ENCODE measurements at places on chromosomes 11 and 22.

DNA sequence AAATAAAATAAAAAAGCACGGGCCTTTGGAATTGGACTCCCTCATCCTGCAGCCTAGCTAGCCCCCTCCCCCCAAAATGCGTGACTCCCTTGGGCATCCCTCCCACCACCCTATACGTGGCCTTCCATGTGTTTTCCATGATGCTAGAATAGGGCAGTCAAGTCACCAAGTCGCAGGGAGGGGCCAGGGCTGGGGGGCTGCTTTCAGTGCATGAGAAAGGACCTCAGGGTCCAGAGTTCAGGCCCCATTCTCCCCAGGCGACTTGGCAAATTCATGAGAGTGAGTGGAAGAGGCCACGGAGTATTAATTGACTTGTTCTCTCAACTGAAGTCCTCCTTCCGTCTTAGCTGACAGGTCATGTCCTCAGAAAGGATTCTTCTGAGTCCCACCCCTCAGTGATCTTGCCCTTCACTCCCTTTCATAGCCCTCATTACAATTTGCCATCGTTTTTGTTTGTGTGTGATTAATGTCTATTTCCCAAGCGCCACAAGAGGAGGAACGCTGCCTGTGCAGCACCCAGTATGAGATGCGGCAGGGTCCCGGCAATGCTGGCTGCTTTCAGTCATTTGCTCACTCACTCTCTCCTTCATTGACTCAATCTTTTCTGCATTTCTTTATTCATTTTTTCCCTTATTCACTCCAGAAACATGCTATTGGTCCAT lies 17.4 kb downstream of the LRRC32 start:
- DNase-seq, result no peak

DNA sequence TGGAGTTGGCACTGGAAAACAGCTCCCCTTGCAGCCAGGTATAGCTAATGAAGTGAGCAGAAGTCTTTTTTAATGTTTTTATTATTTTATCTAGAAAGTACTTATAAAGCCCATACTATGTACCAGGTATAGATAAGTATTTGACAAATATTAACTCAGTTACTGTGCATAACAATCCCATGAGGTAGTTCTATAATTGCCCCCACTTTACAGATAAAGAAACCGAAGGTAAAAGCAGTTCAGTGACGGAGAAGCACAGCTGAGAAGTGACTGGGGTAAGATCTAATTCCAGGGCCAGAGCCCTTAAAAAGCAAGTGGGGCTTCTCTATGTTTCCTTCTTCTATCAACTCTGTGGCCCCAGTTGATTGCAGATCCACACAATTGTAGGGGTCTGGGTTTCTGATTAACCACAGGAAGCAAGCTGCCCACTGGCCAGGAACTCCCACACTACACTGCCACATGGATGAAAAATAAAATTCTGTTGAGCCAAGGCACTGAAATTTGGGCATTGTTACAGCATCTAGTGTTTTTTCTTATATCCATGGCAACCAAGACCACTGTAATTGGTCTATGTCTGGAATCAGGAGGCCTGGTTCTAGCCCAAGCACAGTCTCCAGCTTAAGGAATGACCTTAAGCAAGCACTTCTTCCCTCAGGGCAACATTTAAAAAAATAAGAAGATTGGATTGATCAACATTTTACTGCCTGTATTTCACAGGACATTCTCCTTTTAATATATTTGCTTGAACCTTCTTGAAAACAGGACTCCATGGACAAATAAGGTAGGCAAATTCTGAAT lies 55.3 kb upstream of the TEAD1 start:
- DNase-seq, result no peak

GRCh38 chr22:19524170-19525115 lies at the start of gene CLDN5:
CLDN5 (minus strand) TSS chr22:19524410; CDS start chr22:19524255, 155 bp downstream.
- DNase-seq, result no peak

DNA sequence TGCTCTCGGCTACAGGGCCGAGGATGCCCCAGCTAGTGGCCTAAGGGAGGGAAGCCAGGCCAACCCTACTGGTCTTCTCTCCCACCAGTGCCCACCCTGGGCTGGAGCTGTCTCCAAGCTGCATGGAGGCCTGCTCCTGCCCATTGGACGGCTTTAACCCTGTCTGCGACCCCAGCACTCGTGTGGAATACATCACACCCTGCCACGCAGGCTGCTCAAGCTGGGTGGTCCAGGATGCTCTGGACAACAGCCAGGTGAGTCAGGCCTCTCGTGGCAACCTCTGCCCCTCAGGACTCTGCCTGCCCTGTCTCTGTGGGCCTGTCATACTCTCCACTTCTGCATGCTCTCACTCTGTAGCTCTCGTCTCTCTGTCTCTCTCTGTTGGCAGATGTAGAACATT lies 44.1 kb upstream of the TPBGL start:
- DNase-seq, result no peak

DNA sequence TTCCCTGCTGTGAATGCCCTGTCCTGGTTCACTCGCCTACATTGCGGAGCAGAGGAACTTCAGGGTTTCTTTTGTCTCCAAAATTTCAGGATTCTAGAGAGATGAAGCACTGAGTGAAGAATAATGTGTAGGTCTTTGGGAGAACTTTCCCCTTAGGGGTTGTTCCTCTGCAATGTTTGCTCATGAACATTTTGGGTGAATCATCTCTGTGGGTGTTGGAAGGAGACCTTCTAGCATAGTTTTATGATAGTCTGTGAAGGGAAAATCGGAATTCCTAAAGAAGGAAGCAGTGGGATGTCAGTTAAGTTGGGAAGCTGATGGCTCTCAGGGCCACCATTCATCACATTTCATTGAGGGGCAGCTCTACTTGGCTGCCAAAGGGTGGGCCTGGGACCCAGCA lies 64.8 kb downstream of the MIAT start:
- DNase-seq, result no peak

- DNase-seq, result no peak
These were observed 104.2 kb downstream of the SCN3B start for GRCh38 chr11:123549926-123550917.
